MG63 (cell line): ENCODE measurements at places on chromosomes 4 and X. TPM values are rescaled to one million over a fixed set of nuclear protein-coding genes. Genes with fewer than 3 reads are reported as not detected.

The SPANXB1 gene
- total RNA-seq, result not detected in 2 replicates

The CTAG2 gene
- not detected in 2 replicates for total RNA-seq

The RS1 gene
- not detected in 2 replicates for total RNA-seq

The NWD2 gene
- total RNA-seq, result not detected in 2 replicates

The LEF1 gene
- total RNA-seq, result not detected in 2 replicates

The ALB gene
- not detected in 2 replicates for total RNA-seq

The DRD5 gene
- total RNA-seq, result not detected in 2 replicates

The PPP1R2C gene
- total RNA-seq, result not detected in 2 replicates

The AADAT gene
- 2.1 and 2.6 TPM in 2 replicates for total RNA-seq

The ENPEP gene
- not detected in 2 replicates for total RNA-seq

The ITGB1BP2 gene
- 0.86 and 0.92 TPM in 2 replicates for total RNA-seq

The HTN1 gene
- not detected in 2 replicates for total RNA-seq

The CTAG1A gene
- total RNA-seq, result not detected in 2 replicates

The MAGEB2 gene
- total RNA-seq, result not detected in 2 replicates

The SH3RF1 gene
- 1.3 and 4.2 TPM in 2 replicates for total RNA-seq

The CMC4 gene
- total RNA-seq, result 16.7 and 38.6 TPM in 2 replicates

The XK gene
- 0.53 and 1.3 TPM in 2 replicates for total RNA-seq

The PHOX2B gene
- total RNA-seq, result not detected in 2 replicates

The CBR4 gene
- total RNA-seq, result 7.1 and 13.1 TPM in 2 replicates

The ANXA10 gene
- not detected in 2 replicates for total RNA-seq

The KIT gene
- total RNA-seq, result 0.03 and 0.07 TPM in 2 replicates

The GAB3 gene
- total RNA-seq, result 1.2 and 10.7 TPM in 2 replicates

The CT45A1 gene
- not detected in 2 replicates for total RNA-seq

The ETDB gene
- not detected in 2 replicates for total RNA-seq

The SORBS2 gene
- total RNA-seq, result 0.07 and 0.10 TPM in 2 replicates

The CA5B gene
- 1.1 and 3.4 TPM in 2 replicates for total RNA-seq

The ADGRG2 gene
- 0.20 and 0.46 TPM in 2 replicates for total RNA-seq

The POU3F4 gene
- not detected in 2 replicates for total RNA-seq

The VCX gene
- not detected in 2 replicates for total RNA-seq
